Lower lobe of right lung (tissue), 2 donors: ENCODE measurements at places on chromosomes 16 and 17.

DNA sequence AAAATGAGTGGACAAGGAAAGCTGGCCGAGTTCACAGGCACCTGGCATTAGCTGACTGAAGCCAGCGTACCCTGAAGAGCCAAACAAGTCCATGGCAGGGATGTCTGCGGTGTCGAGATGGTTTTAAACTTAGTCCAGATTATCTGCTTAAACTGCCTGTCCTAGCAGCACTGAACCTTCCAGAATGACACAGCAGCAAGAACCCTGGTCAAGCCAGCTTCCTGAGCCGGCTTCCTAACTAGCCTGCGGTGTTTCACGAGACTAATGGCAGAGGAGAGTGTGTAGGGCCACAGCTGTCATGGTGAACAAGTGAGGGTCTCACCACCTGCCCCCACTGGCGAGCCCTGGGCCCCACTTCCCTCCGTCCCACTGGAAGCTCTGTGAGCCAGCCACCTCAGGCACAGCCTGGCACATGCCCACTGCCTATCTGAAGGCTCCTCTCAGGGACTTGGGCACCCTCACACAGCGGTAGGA lies 28.8 kb upstream of the MTSS2 start:
- H3K4me1 ChIP-seq = peaks cover 38% of the 10 kb centered on the region
- H3K27me3 ChIP-seq = no peaks in the 10 kb centered on the region
- H3K27ac ChIP-seq = peak overlapping the region; percentile 48
- H3K36me3 ChIP-seq = no peaks in the 10 kb centered on the region
- no peak overlapping the region for H3K4me3 ChIP-seq

DNA sequence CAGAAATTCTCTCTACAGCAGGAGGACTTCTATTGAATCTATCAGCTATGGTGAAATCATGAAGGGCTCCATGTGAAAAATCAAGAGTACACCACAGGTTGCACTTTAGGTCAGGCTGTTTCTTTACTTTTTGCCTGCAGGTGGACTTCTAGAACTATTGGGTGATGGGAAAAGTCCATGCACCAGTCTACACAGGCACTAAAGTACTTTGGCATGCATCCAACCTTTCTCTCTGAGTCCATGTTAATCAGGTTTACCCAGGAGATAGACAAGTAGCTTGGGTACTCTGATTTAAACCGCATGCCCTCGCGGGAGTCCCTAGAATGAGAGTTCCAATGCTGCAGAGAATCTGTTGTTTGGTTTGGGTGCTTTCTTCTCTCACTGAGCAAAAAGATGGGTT lies 9.1 kb upstream of the ANKFN1 start:
- no peaks in the 10 kb centered on the region for H3K4me1 ChIP-seq
- H3K4me3 ChIP-seq = no peak overlapping the region
- no peaks in the 10 kb centered on the region for H3K27me3 ChIP-seq
- H3K27ac ChIP-seq = no peak overlapping the region
- no peaks in the 10 kb centered on the region for H3K36me3 ChIP-seq

DNA sequence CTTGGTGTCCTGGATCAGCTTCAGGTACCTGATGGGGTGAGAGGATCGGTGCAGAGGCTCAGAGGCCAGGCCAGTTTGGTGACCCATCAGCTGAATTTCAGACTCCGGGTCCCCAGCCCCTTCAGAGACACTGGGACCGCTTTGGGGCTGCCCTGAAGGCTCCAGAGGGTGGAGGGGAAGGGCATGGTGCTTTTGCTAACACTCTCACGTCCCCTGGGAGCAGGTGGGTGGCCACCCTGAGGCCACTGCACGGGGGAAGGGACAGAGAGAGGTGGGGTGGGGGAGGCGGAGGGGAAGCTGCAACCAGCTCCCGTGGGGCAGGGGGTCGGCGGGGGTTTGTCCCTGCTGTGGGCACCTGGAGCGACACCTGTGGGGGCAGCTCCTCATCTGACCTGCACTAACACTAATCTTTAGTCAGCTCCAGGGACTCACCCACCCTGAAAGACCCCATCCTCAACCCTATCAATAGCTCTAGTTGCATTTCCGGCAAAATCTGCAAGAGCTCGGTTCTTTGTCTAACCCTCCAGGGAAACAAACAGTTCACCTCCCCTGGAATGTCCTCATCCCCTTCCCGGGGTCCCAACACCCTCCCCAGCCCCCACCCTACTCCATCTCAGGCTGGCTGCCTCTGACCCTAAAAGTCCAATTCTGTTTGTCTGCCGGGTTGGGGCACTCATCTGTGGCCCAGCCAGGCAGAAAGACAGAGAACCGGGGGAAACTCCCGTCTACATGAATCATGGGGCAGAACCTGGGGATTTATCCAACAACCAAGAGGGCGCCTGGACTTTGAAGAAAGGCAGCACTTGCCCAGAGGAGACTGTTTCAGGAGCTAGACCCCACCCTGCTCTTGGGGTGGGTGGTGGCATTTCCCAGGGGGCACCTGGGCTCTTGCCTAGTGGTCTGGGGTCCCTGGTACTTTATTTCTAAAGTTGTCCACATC lies 91.9 kb upstream of the CBX4 start:
- H3K4me1 ChIP-seq = peaks cover 17% of the 10 kb centered on the region
- H3K4me3 ChIP-seq = no peak overlapping the region
- DNase-seq = no peak
- H3K27me3 ChIP-seq = peaks cover 37% of the 10 kb centered on the region
- H3K36me3 ChIP-seq = no peaks in the 10 kb centered on the region

DNA sequence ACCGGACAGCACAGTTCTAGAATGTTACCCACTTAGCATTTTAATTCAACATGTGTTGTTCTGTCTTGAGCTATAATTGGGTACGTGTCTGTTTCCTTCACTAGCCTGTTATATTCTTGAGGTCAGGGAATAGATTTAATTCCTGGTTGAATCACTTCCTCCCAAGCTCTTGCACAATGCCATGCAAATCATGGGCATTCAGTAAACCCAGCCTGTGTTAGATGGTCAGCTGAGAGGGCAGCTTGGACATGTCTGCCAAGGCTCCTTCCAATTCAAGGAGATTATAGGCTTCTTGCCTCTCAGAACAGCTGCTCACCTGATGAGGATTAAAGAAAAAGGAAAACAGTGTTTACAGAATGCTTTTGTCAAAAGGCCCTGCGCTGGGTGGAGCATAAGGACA lies 12.6 kb downstream of the C1QTNF1 start:
- H3K4me1 ChIP-seq = peaks cover 42% of the 10 kb centered on the region
- H3K36me3 ChIP-seq = no peaks in the 10 kb centered on the region
- H3K4me3 ChIP-seq = no peak overlapping the region
- H3K27ac ChIP-seq = peak overlapping the region; percentile 1

DNA sequence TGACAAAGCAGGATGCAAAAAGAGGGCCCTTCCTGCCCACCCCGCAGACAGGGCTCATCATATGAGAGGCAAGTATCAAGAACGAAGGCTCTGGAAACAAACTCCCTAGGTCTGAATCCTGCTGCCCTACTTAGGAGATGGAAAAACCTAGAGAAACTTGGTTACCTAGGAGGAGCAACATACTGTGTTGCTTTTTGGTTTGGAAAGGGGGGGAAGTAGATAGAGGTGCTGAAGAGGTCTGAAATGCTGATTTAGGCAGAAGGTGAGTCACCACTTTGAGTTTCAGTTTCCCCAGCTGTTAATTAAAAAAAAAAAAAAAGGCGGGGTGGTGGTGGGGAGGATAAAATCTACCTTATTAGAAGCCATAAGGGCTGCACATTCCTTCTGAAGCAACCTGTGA lies 1.5 kb downstream of the N4BP1 start:
- no peaks in the 10 kb centered on the region for H3K36me3 ChIP-seq
- H3K4me3 ChIP-seq = peak overlapping the region; percentile 98
- DNase-seq = no peak
- no peaks in the 10 kb centered on the region for H3K27me3 ChIP-seq

GRCh38 chr17:66724581-66725341 lies 110.2 kb upstream of the CACNG5 start:
- H3K27ac ChIP-seq = no peak overlapping the region
- peaks cover 14% of the 10 kb centered on the region for H3K4me1 ChIP-seq
- H3K36me3 ChIP-seq = no peaks in the 10 kb centered on the region
- no peaks in the 10 kb centered on the region for H3K27me3 ChIP-seq

- no peak overlapping the region for H3K27ac ChIP-seq
- no peaks in the 10 kb centered on the region for H3K4me1 ChIP-seq
- no peaks in the 10 kb centered on the region for H3K27me3 ChIP-seq
- H3K4me3 ChIP-seq = no peak overlapping the region
- no peak for DNase-seq
These were observed 24.7 kb downstream of the POLR2A start for GRCh38 chr17:7508846-7509245.
